ENCODE measurements at places on chromosomes 1 and 21.

GRCh38 chr21:45288441-45288841 is 746 bp upstream of the POFUT2 start:
- no peak for DNase-seq

GRCh38 chr1:119298687-119299303 is 69.8 kb upstream of the HAO2 start:
- peak; percentile 52 for DNase-seq

DNA sequence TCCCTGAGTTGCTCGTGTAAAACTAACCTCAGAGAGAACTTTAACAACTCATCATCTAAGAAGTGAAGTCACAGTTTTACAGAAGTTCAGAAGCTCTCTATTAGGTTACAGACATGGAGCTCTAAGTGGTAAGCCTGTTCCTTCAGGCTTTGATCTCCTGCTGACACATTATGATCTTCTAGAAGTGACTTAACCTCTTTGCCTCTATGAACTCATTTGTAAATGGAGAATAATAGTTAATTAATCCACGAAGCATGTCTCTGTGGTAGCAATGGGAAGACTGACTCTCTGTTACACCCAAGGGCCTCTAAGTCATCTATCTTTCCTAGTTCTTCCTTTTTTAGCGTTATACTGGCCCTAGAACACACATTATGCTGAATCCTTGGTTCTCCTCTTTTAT is 157.9 kb upstream of the NRIP1 start:
- no peak for DNase-seq

GRCh38 chr1:116119876-116120275 is 8.7 kb downstream of the MAB21L3 start:
- no peak for DNase-seq

DNA sequence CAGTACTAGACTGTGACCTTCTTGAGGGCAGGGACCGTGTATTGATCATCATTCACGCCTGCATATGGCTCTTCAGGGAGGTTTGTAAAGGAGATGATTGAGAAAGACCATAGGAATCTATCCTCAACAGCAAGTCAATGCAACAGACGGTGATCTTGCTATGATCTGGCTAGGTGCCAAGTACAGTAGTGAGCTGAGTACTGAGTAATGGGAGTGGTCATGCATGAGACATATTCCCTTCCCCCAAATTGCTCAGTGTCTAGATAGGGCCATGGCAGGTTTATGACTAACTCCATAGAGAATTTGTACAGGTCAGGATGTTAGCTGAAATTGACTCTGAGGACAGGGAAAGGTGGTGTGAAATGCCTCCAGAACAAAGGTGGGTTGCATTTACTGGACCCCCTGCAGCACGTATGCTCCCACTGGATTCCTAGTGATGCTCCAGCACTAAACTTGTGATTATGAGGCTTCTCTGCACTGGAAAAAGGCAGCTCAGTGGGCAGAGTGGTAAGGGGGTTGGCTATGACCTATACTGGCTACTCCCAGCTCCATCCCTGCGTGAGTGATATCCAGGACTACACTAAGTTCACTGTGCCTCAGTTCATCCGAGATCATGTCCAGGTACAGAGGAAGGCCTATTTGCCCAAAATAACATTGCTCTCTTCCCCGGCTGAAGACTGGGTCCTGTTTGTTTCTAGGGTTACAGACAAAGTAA is 37.2 kb downstream of the KCNJ6 start:
- no peak for DNase-seq

- no peak for DNase-seq
These were observed 232.9 kb upstream of the COA6 start for GRCh38 chr1:234140388-234140787.

DNA sequence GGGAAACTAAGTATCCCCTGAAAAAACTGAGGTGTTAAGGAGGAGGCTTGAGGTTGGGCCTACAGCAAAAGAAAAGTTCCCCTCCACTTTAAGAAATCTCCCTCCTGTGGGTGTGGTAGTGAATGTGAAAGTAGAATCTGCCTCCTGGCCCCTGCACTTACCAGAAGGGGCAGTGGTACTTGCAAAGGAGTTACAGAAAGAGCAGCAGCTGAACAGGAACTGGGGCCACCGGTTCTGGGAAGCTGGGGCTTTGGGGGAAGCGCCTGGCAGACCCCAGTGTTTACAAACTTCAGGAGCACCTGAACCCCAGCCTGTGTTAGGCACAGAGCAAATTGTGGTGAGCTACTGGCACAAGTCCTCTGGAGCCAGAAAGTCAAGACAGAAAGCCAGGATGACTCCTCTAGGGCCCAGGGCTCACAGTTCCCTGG is 250.2 kb upstream of the FGGY start:
- no peak for DNase-seq

- no peak for DNase-seq
These were observed 743.2 kb upstream of the RGS18 start for GRCh38 chr1:191414981-191415640.

GRCh38 chr1:221192055-221192454 is 312.8 kb downstream of the HLX start:
- DNase-seq = no peak

- DNase-seq = no peak
These were observed 164.0 kb upstream of the KLHDC7A start for GRCh38 chr1:18316764-18317163.

DNA sequence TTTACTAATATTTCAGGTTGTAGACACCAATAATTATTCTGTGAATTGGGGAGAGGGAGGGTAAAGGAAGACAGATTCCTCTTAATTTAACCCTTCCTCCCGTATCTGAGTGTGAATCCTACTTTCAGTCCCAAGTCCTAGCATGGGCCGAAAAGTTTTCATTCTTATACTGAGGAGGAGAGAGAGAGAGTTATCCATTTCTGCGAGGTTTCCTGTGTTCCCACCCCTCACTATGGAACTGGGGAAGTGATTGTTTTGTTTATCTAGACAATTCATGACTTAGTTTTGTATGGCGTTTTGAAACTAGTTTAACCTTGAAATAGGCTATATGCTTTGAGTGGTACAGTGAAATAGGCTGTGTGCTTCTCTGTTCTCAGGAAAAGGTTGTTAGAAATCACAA is 134.0 kb upstream of the DPYD start:
- DNase-seq = no peak

- peak; percentile 78 for DNase-seq
These were observed 30.0 kb downstream of the MIS18A start for GRCh38 chr21:32248571-32249461.

GRCh38 chr1:215526147-215526845 is 40.8 kb upstream of the KCTD3 start:
- peak; percentile 62 for DNase-seq

GRCh38 chr21:35340273-35340672 is 291.2 kb upstream of the RUNX1 start:
- DNase-seq = no peak

GRCh38 chr21:35291034-35291433 is 241.9 kb upstream of the RUNX1 start:
- DNase-seq = no peak

- no peak for DNase-seq
These were observed 46.4 kb downstream of the TOR1AIP2 start for GRCh38 chr1:179831225-179831624.

DNA sequence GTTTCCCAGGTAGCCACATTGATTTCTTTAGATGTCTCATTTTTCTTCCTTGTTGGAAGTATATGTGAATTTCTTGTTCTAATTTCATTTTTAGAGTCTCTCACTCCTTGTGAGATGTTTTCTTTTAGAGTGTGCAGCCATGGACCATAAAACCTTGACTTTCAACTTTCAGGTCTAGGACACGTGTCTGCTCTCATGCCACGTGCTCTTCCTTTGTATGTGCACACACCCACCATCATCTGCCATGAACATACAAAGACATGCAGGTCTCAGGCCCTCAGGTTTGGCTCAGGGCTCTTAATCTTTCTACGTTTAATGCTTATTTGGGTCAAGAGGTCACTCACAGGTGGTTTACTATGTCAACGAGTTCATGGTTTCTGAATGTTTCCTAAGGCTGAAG is 70.6 kb downstream of the DDX20 start:
- DNase-seq = no peak

DNA sequence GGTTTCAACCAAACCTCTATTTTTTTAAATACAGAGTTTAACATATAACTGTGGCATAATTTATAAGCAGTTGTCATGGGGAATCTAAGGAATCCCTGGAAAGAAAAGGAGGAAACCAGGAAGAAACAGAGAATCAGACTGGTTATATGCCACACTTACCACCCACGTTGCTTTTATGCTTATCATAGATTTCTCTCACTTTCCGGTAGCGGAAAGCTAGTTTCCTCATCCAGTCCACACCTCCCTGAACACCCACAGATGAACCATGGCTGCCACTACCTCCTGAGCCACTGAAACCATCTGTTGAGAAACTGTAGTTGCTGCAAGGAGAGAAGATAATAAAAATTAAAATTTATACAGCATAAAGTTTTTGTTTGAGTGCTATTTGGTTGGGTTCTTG is 33.5 kb downstream of the XKR8 start:
- DNase-seq = no peak

- no peak for DNase-seq
These were observed 29.4 kb upstream of the SOD1 start for GRCh38 chr21:31629972-31630711.

- no peak for DNase-seq
These were observed 121.8 kb upstream of the WNT4 start for GRCh38 chr1:22264464-22265341.

DNA sequence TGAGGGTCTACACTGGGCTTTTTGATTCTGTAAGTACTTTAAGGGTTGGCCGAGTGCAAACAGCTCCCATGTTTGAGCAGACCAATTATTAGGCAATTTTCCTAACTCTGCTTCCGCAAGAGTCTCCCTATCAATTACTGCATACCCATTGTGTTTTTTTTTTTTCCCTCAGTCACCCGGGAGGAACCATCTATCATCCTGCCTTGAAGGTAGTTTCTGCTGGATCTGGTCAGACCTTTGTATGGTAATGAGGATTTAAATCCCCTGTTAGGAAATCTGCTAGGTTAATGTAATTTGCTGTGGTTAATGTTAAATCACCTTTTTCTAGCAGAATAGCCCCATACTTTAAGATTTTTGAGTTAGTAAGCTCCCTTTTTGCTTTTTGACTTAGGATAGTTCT is 40.8 kb upstream of the WARS2 start:
- no peak for DNase-seq

DNA sequence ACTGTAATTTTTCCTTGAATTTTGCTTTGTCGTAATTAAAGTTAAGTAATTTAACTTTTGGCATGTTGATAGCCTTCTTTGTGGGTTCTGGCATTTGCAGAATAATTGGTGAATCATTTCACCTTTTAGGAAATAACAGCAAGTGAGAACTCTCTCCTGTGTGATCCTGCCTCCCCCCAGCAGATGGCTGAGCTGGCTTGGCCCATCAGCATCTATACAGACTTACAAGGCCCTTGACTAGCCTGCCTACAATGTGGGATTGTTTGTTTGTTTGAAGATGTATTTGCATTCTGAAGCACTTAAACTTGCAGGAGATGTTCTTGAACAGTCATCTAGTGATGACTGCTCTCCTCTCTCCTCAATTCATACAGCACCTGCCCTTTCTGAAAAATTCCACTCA is 55.9 kb downstream of the MACO1 start:
- DNase-seq = no peak

DNA sequence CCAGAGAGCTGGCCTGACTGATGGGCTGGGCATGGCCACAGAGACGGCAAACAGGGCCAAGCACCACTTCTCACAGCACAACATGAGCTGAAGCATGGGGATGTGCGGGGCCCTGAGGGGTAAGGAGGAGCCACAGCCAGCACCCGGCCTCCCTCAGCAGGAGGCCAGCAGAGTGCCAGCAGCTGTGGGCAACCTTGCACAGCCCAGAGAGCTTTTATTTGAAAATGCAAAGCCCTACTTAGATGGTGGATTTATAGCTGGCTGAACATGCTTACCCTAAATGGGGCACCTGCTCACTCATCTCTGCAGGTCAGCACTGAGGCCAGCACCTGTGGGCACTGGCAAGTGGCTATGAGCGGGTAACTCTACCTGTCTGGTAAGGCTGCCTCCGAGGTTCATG is 44.1 kb downstream of the SLC66A1 start:
- peak; percentile 43 for DNase-seq

DNA sequence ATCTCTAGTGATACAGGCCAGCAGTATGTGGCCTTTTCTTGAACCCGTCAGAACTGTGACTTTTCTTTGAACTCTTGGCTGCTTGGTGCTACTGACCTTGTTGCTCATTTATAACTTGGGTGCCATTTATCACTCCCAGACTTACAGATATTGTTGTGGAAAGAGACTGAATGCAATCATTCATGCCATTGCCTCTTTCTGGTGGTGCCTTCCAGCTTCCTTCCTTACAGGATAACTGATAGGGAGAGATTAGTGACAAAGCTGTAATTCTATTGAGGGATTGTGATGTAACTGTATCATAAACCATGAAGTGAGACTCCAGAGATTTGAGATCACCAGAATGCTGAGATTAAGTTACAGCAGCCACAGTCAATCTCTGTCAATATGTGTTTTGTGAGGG is 256.5 kb downstream of the USP25 start:
- DNase-seq = no peak

DNA sequence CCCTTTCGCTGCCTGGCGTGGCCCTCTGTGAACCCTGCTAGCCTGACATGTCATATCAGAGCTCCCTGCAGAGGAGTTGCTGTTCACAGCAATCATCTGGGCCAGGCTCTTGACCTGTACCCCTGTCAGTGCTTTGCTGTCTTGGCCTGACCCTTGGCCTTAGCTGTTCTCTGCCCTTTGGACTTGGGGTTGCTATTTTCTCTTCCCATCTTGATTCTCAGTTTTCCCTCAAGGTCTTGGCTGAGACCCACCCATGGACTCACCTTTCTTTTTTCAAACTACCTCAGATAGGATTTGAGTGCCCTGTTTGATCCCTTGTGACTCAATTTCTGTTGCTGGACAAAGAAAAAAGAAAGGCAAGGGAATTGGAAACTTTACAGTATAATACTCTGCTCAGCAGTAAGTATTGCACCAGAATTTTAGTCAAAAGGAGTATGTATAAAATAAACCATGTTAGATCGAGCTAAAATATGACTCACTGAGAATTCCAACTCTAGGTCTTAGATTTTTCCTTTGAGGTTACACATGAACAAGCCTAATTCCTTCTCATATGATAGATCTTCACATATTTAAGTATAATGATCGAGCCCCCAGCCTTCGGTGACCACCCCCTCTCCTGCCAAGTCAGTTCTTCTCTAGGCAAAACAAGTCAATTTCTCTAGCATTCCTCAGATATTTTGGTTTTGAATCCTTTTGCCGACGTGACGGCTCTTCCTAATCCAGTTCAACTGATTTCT is 110.5 kb downstream of the NGF start:
- no peak for DNase-seq

DNA sequence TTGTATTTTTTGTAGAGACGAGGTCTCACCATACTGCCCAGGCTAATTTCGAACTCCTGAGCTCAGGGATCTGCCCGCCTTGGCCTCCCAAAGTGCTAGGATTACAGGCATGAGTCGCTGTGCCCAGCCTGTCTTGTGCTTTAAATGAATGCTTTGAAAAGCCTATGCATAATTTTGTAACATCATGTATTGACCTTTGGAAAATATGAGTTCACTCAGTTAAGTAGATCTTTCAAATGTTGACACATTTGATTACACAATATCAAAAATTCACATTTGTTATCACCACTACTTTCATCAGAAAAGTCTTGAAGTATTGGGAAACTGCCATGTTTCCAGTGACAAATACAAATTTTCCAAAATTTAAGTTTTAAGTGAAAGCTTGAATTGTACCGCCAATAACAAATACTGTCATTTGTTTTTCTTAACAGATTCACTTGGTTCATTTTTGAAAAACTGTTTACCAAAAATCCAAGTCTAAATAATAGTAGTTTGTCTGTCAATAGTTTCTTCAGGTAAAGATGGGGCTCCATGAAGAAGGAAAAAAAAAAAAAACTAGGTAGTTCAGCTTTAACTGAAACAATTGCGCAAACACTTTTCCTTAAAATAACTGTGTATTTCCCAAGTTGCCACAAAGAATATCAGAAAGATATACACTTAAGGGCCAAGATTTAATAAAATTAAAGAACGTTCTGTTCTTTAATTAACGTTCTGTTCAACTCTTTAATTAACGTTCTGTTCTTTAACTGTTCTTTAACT is 233.2 kb upstream of the NR5A2 start:
- no peak for DNase-seq
